Type B pancreatic cell (in vitro differentiated cells): ENCODE measurements at places on chromosomes 11 and 22. TPM values are rescaled to one million over a fixed set of nuclear protein-coding genes. Genes with fewer than 3 reads are reported as not detected.

GRCh38 chr11:46248289-46249102 is 29.0 kb upstream of the CREB3L1 start:
- DNase-seq: no peak

DNA sequence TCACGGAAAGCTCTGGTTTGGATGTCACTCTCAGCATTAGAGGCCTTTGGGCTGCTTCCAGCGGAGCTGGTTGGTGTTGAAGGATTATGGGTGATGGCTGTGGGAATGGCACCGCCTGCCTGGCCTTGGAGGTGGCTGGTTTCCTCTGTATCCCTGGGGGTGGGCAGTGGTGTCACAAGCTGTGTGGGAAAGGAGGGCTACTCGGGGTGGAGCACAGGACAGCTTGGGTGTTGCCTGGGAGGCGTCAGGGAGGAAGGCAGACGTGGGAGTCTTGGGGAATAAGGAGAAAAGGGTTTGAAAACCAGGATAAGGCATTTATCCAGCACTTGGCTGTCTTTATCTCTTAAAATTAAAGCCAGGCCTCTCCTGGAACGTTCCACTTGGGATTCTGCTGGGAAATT is 71.8 kb downstream of the ADAMTS15 start:
- DNase-seq: no peak

DNA sequence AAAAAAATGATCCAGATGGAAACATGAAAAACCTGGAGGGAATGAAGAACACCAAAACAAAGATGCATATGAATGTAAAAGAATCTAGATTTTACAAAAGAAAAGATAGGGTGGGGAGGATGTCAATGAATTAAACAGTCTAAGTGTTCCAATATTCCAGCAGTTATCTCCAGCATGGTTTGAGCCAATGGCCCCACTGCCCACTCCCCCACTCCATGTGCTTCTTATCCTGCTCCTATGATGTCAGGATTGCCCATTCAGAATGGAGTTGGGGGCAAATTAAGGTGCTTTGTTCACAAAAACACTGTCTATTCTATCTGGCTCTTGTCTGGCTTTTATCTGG is 1.2 kb upstream of the OR52K1 start:
- DNase-seq: no peak

The GRM5 gene
- 0.17 and 0.38 TPM in 2 replicates for total RNA-seq
